ENCODE measurements at places on chromosomes 4 and X.

- peak; percentile 27 for DNase-seq
Measured at GRCh38 chr4:128310266-128310697, 22.7 kb upstream of the PGRMC2 start.

DNA sequence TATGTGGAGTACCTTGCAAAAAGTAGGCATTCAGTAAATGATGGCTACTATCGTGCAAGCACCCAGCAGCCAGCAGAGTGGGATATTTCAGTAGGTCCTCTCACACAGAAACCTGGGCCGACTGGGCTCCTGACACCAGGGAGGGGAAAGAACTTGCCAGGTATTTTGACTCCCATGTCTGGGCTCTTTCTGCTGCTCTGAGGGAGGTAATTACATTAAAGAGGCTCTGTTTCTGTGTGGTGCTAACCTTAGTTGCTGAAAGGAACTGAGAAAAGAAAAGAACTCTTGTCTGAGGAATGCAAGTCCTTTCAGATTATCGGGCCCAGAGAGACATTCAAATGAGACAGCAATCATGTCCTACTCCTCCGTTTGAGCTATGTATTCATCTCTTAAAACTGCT is 175.8 kb upstream of the MTMR8 start:
- no peak for DNase-seq

GRCh38 chrX:68985135-68985755 is 156.4 kb downstream of the EFNB1 start:
- DNase-seq: no peak

- DNase-seq: no peak
Measured at GRCh38 chrX:101462892-101463291, 22.4 kb upstream of the ARMCX4 start.

DNA sequence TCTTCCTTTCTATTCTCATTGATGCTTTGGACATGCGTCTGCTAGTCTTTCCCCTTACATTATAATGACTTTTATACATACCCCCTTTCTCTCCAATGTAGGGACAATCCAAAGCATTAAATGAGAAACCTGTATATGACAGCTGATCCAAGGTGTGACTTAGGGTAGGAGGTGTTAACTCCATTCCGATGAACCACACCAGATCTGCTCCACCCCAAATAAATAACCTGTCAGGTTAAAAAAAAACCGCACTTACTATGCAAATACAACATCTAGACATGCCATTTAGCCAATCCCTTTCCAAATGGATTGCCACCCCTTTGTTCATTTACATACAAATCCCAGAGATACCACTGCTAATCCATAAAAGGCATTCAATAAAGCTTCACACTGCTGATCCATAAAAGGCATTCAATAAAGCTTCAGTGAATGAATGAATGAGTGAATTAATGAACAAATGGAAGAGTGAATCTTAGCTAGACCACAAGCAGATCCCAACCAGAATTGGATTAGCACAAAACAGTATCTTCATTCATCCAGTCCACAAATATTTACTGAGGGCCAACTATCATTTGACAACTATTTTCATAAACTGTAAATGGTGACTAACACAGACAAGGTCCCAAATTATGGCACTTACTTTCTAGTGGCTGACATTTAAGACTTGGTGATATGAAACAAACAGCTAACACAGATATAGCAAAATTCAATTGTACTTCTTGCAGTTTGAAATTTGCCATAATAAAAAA is 158.9 kb upstream of the MAP3K15 start:
- no peak for DNase-seq

DNA sequence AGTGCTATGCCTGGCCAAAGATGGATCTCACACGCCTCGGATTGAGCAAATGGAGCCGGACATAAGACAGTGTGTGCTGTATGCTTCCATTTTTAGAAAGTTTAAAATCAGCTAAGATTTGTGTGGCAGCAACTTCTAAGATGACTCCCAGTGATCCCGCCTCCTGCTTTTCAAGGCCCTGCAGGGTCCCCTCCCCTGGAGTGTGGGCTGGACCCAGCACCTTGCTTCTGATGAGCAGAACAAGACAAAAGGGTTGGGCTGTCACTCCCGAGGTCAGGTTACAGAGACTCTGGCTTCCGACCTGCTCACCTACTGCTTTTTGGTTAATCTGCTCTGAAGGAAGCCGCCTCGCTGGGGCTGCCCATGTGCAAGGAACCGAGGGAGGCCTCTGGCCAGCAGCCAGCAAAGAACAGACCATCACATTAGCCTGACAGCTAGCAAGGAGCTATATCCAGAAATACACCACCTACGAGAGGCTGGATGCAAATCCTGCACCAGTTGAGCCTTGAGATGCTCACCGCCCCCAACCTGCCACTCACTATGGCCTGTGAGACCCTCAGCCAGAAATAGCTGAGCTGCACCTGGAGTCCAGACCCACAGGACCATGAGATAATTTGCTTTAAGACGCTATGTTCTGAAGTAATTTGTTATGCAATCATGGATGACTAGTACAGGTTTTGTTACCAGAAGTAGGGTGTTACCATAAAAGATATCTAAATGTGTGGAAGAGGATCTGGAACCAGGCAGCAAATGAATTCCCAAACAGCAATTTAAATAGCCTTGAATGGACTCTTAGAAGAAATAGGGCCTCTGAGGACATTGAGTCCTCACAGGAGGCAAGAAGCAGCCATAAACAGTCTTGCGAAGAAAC is 47.6 kb downstream of the CRMP1 start:
- no peak for DNase-seq

DNA sequence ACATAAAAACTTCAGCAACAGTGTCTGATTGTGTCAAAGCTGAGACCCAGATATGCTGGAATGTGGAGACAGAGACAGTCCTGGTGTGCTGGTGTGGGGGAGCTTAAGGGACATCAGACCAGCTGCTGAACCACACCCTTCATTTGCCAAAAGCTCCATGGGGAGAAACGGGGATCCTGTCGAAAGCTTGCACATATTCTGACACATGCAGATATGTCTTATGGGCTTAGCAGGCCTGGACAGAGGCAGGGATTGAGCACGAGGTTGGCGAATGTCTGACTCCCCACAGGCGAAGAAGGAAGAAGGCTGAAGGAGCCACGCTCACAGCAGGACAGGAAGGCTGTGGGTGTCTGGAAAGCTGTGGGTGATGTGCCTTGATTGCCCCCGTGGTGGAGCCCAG is 72.1 kb upstream of the ACSL1 start:
- no peak for DNase-seq

DNA sequence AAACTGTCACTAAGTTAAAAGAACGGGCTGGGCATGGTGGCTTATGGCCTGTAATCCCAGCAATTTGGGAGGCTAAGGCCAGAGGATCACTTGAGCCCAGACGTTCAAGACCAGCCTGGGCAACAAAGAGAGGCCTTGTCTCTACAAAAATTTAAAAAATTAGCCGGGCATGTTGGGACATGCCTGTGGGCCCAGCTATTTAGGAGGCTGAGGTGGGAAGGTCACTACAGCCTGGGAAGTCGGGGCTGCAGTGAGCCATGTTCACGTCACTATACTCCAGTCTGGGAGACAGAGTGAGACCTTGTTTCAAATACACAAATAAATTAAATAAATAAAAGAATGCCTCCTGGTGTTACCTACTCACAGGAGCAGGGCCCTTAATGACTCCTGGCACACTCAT is 69.5 kb downstream of the APBB2 start:
- no peak for DNase-seq

DNA sequence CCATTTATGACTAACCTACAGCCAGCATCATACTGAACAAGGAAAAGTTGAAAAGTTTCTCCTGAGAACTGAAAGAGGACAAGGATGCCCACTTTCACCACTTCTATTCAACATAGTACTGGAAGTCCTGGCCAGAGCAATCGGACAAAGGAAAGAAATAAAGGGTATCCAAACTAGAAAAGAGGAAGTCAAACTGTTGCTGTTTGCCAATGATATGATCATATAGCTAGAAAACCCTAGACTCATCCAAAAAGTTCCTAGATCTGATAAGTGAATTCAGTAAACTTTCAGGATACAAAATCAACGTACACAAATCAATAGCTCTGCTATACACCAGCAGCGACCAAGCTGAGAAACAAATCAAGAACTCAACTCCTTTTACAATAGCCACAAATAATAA is 64.5 kb downstream of the CENPC start:
- no peak for DNase-seq

DNA sequence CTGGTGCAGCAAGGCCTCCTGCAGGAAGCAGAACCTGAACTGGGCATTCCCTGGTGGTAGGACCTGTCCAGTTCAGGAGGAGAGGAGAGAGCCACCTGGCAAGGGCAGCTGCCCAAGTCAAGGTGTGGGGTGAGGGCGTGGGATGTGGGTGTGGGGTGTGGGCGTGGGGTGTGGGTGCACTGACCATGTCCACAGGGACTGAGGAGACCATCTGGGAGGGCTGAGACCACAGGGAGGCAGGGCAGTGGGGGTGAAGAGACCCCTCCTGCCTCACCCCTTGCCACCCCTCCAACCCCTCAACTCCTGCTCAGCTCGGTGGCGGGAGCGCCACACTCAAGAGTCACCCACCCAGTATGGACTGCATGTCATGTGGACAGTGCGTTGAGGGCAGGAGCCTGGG is 117.9 kb downstream of the CPZ start:
- peak; percentile 13 for DNase-seq

GRCh38 chr4:176778491-176778890 is 14.2 kb downstream of the VEGFC start:
- DNase-seq: no peak

DNA sequence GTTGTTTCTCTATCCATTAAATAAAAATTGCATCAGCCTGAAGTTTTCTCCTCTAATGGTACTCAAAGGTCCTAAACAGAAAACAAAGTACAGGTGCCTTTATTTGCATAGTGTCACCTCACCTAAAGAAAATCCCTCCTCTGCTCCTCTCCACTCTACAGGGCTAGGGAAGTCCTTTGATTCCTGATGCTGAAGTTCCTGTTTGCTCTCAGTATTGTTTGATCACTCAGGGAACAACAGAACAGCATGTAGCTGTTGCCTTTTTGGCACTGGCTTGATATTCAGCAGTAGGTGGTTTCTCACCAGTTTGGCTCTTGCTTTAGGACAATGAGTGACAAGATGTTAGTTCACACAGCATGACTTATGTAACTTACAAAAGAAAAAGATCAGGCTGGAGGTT is 156.2 kb upstream of the SLC7A11 start:
- no peak for DNase-seq

- DNase-seq: no peak
Measured at GRCh38 chr4:145041378-145041777, 56.6 kb downstream of the ANAPC10 start.

- no peak for DNase-seq
Measured at GRCh38 chr4:136918772-136919171, 613.5 kb downstream of the PCDH18 start.

GRCh38 chrX:55648434-55648833 is 25.2 kb downstream of the FOXR2 start:
- no peak for DNase-seq

DNA sequence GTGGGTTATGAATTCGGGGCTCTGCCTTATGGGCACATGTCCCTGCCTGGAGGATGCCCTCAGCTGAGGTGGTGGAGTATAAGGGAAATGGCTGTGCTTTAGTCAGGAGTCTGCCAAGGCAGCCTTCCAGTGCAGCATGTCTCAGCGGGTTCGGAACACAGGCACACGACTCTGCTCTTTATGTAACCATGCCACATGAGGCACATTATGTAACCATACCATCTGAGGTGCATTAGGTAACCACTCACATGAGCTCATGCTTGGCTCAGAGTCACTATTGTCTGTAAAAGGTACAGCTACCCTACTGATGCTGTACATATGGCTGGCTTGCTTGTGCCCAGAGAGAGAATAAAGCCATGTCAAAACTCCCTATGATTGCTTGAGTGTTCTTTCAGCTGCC is 723.6 kb downstream of the TRAM1L1 start:
- no peak for DNase-seq

GRCh38 chr4:139483000-139483399 is 29.1 kb downstream of the RAB33B start:
- DNase-seq: no peak

- no peak for DNase-seq
Measured at GRCh38 chr4:42453612-42454011, 56.3 kb downstream of the SHISA3 start.

GRCh38 chr4:77269505-77269904 is 112.5 kb downstream of the CCNG2 start:
- no peak for DNase-seq

GRCh38 chr4:2251073-2251794 is 9.3 kb upstream of the HAUS3 start:
- DNase-seq: peak; percentile 13

GRCh38 chr4:146246381-146246780 is 32.0 kb downstream of the REELD1 start:
- DNase-seq: no peak

- DNase-seq: no peak
Measured at GRCh38 chr4:54359919-54360650, 131.0 kb downstream of the PDGFRA start.

- no peak for DNase-seq
Measured at GRCh38 chrX:26918631-26919030, 544.5 kb downstream of the PPP4R3C start.

DNA sequence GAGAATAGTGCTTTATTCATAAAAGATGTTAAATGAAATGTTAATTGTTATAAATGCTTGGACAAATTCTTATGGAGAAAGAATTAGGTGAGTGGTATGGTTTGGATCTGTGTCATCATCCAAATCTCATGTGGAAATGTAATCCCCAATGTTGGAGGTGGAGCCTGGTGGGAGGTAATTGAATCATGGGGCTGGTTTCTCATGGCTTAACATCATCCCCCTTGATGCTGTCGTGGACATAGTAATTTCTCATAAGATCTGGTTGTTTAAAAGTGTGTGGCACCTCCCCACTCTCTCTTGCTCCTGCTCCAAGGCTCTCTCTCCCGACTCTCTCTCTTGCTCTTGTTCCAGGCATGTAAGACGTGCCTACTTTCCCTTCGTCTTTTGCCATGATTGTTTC is 22.5 kb downstream of the GYPE start:
- DNase-seq: no peak

DNA sequence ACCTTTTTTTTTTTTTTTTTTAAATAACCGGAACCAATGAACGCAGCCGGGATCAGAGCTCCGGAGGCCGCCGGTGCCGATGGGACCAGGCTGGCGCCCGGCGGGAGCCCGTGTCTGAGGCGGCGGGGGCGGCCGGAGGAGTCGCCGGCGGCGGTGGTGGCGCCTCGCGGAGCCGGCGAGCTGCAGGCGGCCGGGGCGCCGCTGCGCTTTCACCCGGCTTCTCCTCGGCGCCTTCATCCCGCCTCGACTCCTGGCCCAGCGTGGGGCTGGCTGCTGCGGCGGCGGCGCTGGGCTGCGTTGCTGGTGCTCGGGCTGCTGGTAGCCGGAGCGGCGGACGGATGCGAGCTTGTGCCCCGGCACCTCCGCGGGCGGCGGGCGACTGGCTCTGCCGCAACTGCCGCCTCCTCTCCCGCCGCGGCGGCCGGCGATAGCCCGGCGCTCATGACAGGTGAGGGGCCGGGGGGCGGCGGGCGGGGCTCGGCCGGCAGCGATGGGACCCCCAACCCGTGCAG is 337 bp downstream of the STIM2 start:
- peak; percentile 79 for DNase-seq

GRCh38 chrX:103687073-103687695 is 685 bp upstream of the MORF4L2 start:
- peak; percentile 91 for DNase-seq

- no peak for DNase-seq
Measured at GRCh38 chr4:26127851-26128337, 192.9 kb upstream of the RBPJ start.

All from right hindlimb (tissue), 1 donor.